ENCODE measurements at places on chromosomes 4 and X. TPM values are rescaled to one million over a fixed set of nuclear protein-coding genes. Genes with fewer than 3 reads are reported as not detected.
A peak's percentile ranks its signal among the peaks of the same experiment; 100 is the strongest.

GRCh38 chr4:122824616-122825015 lies 2.0 kb upstream of the FGF2 start:
- DNase-seq, result no peak

GRCh38 chr4:111697176-111697942 lies 447.9 kb upstream of the FAM241A start:
- DNase-seq, result no peak

GRCh38 chr4:111204797-111205196 lies 581.9 kb upstream of the PITX2 start:
- no peak for DNase-seq

- DNase-seq, result peak; percentile 32
Observed at GRCh38 chrX:40922307-40922706, 162.9 kb upstream of the USP9X start.

- DNase-seq, result peak; percentile 31
Observed at GRCh38 chr4:146916479-146917076, 29.1 kb downstream of the TTC29 start.

GRCh38 chr4:19030536-19030935 lies 1009.0 kb upstream of the LCORL start:
- no peak for DNase-seq

- no peak for DNase-seq
Observed at GRCh38 chr4:134687646-134688628, 486.3 kb upstream of the PABPC4L start.

DNA sequence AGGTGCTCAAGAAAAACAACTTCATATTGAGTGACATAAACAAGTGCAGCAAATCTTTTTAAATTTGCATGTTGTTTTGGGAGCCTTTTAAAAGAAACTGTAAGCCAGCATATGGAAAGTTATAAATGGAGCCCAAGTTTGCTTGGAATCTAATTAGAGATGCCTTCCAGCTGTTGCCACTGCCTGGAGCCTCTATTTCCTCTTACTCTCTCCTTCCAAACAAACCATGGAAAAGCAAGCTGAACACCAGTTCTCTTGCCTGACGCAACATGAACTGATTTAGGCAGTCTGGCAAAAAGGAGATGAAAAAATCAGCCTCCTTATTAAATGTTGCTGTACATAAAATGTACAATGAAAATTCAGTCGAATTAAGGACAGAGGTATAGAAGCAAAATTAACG lies 21.5 kb downstream of the ARSJ start:
- no peak for DNase-seq

- no peak for DNase-seq
Observed at GRCh38 chrX:8233091-8233490, 62.0 kb upstream of the VCX2 start.

- no peak for DNase-seq
Observed at GRCh38 chrX:148611993-148612392, 111.6 kb downstream of the AFF2 start.

DNA sequence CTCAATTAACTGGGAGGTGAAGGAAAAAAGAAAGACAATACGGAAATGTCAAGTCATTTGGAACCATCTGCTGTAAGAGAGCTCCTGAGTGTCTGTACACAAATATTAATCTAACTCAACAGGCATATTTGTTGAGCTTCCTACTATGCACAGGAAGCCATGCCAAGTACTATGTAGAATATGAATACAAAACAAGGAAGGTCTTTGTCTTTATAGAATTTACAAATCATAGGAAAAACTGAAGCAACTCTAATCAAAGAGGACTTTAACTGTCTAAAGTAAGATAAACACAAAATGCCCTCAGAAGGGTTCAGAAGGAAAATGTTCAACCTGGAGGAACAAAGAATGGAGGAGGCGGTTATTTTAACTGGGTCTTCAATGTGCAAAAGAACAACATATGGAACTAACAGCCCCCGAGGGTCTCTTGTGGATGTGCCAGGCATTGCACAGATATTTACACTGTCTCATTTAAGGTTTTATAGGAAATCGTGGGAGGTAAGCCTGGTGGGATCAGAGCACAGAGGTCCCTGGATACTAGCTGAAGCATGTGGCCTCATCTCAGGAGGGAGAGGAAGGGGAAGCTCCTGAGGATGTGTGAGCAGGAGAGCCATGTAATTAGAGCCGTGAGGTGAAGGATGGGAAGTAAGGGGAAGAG lies 5.8 kb downstream of the FAM114A1 start:
- no peak for DNase-seq

GRCh38 chr4:74449571-74450297 lies 4.8 kb downstream of the AREG start:
- DNase-seq, result no peak

- no peak for DNase-seq
Observed at GRCh38 chrX:78979789-78980464, 34.7 kb downstream of the P2RY10 start.

- DNase-seq, result no peak
Observed at GRCh38 chrX:250965-251364, 30.2 kb upstream of the PLCXD1 start.

DNA sequence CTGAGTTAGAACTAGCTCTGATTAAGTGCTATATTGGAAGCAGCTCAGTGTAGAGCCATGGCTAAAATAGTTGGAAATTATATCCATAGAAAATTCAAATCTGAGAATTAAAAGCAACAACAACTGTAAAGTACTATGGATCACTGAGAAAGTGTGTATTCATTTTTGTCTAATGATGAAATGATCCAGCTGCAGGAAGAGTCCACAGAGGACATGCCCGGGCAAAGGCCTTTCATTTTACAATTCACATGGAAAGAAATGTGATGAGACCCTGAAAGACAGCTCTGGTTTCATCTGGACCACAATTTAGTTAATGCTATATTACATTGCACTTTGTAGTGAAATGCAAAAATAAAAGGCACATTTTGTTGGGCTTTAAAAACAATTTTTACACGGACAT lies 196.8 kb upstream of the FAT1 start:
- no peak for DNase-seq

DNA sequence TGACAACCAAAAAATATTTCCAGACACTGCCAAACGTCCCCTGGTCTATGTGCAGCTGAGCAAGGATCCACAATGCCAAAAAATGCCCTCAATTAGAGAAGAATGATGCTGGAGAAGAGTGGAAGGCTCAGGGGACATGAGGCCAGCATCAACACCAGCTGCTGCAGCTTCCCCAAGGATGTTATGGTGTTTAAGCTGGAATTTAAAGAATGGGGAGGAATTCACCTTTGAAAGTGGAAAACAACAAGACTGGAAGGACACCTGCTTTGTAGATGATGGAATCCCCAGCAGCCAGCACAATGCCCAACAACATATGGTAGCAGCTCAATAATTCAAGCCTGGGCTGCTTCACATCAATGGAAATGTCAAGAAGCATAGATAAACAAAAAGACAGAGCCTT lies 20.3 kb upstream of the SMPX start:
- no peak for DNase-seq

DNA sequence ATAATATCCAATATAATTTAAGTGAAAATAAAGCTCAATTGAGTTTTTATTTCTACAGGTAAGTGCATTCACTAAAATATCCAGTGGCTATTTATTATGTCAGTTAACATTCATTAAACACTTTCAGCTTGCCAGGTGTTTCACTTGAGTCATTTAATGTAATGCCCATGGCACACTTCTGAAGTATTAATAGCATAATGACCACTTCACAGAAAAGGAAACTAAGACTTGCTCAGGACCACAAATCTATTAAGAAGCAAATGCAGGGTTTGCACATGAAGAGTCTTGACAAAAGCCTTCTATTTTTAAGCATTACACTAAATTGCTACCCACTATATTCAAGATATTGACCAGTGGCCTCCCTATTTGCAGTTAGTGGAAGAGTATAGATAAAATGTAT lies 612.7 kb downstream of the KCTD8 start:
- DNase-seq, result no peak

- no peak for DNase-seq
Observed at GRCh38 chr4:124030147-124030546, 633.6 kb downstream of the SPRY1 start.

- no peak for DNase-seq
Observed at GRCh38 chrX:67564475-67564874, 20.7 kb downstream of the AR start.

DNA sequence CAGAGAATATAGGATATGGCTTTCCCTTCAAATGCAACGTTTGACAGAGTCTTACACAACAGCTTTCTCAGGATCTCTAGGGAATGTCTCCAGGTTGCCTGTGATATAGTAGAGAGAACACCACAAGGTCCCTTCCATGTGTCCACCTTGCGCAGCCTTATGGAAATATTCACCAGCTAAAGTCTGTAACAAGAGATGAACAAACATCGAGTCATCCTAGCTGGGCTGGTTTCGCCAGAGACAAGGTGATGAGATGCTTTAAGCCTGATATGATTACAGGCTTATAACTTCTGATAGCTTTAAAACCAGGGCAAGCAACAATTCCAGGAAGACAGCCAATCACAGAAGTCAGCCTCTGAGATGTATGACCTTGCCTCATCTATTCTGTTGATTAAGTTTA lies 83.8 kb downstream of the SEL1L3 start:
- DNase-seq, result no peak

- DNase-seq, result no peak
Observed at GRCh38 chr4:158422546-158422945, 99.1 kb upstream of the RXFP1 start.

DNA sequence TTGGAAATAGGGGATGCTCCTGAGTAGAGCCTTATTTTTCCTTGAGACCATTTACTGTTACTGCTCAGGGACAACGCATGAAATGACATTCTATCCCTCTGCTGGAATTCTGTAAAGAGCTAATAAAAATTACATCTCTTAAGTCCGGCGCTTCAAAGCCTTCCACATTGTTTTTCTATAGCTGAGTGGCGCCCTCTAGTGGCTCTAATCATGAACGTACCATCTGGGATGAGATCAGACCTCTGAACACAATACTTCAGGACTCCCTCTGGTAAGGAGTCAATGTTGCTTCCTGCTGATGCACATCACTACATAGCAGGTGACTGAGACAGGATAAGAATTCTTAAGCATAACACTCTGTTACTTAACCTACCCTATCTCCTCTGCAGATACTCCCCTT lies 6.0 kb downstream of the HMGN5 start:
- DNase-seq, result peak; percentile 46

DNA sequence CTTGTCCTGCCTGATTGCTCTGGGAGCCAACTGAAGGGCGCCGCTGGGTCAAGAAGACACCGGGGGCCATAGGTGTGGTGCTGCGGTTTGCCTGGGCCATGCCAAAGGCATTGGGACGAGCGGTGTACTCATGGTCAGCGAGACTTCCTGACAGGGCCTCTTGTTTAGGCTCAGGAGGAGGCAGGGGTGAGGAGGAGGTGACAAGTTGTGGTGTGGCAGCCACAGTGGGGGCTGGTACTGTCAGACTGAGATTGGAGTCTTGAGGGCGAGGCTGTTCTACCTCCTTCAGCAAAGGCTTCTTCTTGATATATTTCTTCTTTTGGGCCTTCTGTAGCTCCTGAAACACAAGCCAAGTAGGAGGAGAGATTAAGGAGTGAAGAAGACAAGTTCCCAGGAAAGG lies 104.1 kb downstream of the PHF8 start:
- no peak for DNase-seq

GRCh38 chr4:85732124-85732523 lies 257.2 kb downstream of the ARHGAP24 start:
- no peak for DNase-seq

DNA sequence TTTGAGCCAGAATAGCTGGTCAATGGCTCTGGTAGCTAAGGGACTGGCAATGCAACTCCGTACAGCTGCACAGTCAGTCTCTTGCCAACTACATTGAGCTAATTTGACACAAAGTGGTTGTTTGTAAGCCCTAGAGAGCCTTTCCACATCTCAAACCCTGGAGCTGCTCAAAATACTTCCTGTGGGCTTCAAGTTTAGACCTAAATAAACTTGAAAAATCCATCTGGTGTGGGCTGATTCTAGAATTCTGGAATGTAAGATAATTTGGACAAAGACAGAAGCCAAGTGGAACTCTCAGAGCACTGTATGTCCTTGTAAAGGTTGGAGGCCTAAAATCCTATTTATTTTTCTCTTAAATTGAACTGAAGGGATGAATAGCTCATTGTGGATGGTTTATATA lies 380.8 kb downstream of the SPRY1 start:
- no peak for DNase-seq

GRCh38 chr4:123867910-123868587 lies 471.5 kb downstream of the SPRY1 start:
- DNase-seq, result no peak

- no peak for DNase-seq
Observed at GRCh38 chrX:110267874-110268273, 50.0 kb downstream of the AMMECR1 start.

DNA sequence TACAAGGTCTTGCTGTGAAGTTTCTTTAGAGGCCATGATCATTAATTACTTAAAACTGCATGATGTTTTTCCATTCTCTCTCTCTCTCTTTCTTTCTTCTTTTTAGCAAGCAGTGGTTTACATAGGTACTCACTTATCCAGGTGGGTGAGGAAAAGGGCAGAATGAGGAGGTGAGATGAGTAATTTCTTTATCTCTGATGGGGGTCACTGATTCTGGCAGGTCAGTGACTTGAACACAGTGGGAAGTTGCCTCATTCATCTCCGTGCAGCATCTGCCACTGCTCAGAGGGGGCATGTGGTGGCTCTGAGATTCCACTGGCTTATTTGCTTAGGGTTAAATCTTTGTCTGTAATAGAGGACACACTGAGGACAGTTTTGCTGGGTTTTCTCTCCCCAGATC lies 62.6 kb downstream of the FAM114A1 start:
- DNase-seq, result no peak

Gene SLC4A4
- polyA plus RNA-seq, result not detected

Gene SHROOM4
- not detected for polyA plus RNA-seq

Gene GPR143
- polyA plus RNA-seq, result not detected

Gene STPG2
- polyA plus RNA-seq, result not detected

Gene CENPVL2
- not detected for polyA plus RNA-seq

Gene EMCN
- not detected for polyA plus RNA-seq

Gene IL2
- not detected for polyA plus RNA-seq

Gene KLHL13
- not detected for polyA plus RNA-seq

Gene MTMR1
- polyA plus RNA-seq, result 24.6 TPM

Gene CXCL13
- polyA plus RNA-seq, result not detected

Gene MAGIX
- polyA plus RNA-seq, result 0.54 TPM

Gene TLR7
- polyA plus RNA-seq, result not detected

Gene RPS6KA6
- polyA plus RNA-seq, result not detected

Gene HS3ST1
- polyA plus RNA-seq, result not detected

Gene RHOXF1
- not detected for polyA plus RNA-seq

Gene GABRE
- not detected for polyA plus RNA-seq

Gene ARHGAP36
- polyA plus RNA-seq, result not detected

All from CD4-positive, CD25-positive, alpha-beta regulatory T cell (primary cell).